ENCODE measurements at places on chromosomes 4 and X.

DNA sequence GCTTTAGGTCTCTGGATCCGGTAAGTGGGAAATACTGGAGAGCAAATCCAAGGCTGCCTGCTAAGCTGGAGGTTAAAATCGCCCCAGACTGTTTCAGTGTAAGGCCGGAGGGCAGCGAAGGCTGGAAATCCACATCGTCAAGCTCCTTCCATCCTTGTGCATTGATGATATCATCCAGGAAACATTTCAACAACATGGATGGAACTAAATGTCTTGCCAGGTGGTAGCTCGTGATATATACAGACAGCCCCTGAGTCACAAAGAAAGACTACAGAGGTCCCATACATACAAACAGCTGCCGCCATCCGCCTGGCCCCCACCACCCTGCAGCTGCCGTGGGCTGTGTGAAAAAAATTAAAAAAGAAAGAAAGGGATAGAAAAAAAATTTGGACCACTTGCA, 148.9 kb upstream of the RBPJ start:
- DNase-seq: no peak

DNA sequence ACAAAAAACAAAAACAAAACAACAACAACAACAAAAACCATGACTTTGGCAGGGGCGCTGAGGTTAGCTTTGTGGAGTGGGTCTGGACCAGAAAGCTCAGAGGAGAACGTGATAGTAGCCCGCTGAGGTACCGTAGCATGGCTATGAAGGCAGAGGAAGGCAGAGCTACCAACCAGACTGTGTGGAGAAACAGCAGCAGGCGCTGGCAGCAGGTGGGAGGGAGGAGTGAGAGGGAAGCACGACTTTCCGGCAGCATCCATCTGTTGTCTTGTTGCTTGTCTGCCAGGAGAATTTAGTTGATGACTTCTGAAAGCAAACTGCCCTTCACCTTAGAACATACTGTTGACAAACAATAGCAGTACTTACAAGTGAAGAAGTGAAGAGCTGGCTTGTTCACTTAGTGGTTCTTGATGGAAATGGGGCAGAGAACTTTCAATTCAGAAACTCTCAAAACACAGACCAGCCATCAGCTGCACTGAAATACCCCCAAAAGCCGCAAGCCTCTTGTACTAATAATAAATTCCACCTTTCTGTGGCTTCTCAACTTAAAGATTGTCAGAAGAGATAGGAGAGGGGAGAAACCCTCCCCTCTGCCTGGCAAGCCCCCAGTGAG, 447.2 kb downstream of the SLITRK2 start:
- DNase-seq: no peak

GRCh38 chr4:17740702-17741101, 40.7 kb downstream of the FAM184B start:
- no peak for DNase-seq

DNA sequence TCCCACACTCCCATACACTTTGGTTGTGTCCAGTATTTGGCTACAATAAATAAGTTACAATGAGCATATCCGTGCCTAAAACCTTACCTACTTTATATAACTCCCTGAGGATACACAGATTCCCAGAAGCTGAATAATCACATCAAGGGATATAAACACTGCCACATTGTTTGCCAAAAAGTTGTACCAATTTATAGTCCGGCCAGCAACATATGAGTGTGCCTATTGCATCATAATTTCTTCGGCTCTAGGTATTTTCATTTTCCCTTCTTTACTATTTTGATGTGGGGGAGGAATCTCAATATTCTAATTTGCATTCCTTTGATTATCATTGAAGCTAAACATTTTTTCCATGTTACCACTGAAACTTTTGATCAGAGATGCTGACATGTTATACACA, 146.4 kb downstream of the PCDH19 start:
- DNase-seq: no peak

All from renal cortical epithelial cell (primary cell).